ENCODE measurements at places on chromosomes 13 and 19. TPM values are rescaled to one million over a fixed set of nuclear protein-coding genes. Genes with fewer than 3 reads are reported as not detected.

GRCh38 chr19:44499559-44499958 is 763 bp downstream of the ZNF180 start:
- DNase-seq: no peak

GRCh38 chr19:33409906-33410685 is 36.6 kb downstream of the CEBPG start:
- DNase-seq: no peak

Gene SYNGR4
- total RNA-seq: 0.25 TPM

Gene IGFL2
- not detected for total RNA-seq

- no peak for DNase-seq
Observed at GRCh38 chr19:31671411-31672035, 322.3 kb upstream of the TSHZ3 start.

Gene C19orf47
- total RNA-seq: 10.4 TPM

- DNase-seq: no peak
Observed at GRCh38 chr19:12543855-12544254, 7.4 kb downstream of the ZNF564 start.

DNA sequence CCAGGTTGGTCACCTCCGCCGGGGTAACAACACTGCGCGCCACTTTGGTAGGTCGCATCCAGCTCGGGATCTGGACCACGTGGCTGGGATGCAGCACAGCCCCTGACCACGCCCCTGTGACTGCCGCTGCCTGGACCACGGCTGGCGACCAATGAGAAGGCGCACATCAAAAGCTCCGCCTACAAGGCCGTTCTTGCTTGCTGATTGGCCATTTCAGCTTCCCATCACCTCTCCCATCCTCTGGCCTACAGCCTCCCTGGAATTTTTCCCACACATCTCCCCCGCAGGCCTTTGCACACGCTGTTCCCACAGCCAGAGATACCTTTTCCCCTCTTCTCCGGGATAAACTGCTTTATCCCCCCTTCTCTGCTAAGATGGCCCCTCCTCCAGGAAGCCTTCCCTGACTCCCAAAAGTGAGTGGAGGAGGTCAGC is 12.5 kb upstream of the MAP1S start:
- no peak for DNase-seq

Gene FSTL3
- total RNA-seq: 378 TPM

DNA sequence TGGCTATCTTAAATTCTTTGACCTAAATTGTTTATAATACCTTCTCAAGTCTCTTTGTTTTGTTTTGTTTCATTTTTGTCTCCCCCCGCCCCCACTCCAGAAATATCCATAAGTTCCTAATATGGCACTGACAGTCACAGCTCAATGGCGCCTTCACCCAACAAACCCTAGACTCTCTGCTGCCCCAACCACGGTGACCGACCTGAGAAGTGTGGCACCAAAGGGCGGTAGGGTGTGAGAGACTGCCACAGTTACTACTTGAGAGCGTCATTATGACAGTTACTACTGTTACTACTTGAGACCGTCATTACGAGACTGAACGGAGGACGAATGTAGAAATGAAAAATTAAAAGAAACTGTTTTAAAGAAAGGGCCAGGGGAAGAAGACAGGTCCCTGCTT is 34.4 kb upstream of the PSPC1 start:
- no peak for DNase-seq

GRCh38 chr19:3162418-3163229 is 15.9 kb upstream of the S1PR4 start:
- DNase-seq: no peak

- DNase-seq: no peak
Observed at GRCh38 chr13:38902551-38902950, 88.1 kb downstream of the STOML3 start.

DNA sequence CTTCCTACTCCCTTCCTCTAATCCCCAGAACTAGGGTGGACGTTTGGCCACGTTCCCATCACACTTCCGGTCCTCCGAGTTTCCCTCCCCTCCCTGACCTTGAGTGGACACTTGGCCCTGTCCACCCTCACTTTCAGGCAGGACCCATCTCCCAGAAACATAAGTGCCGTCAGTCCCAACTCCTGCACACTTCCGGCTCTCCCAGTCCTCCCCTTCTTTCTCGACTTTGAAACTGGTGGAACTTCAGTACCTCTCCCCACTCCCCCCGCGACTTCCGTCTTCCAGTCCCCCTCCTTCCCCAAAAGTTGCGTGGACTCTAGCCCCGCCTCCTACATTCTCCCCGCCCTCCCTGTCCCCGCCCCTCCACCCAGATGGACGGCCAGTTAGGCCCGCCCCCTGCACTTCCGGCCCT is 278 bp upstream of the ZNF274 start:
- no peak for DNase-seq

GRCh38 chr13:67318398-67318797 is 88.3 kb upstream of the PCDH9 start:
- no peak for DNase-seq

Gene SIGLEC12
- total RNA-seq: not detected

Gene PDX1
- total RNA-seq: not detected
